ENCODE measurements at places on chromosomes 3 and 15.

DNA sequence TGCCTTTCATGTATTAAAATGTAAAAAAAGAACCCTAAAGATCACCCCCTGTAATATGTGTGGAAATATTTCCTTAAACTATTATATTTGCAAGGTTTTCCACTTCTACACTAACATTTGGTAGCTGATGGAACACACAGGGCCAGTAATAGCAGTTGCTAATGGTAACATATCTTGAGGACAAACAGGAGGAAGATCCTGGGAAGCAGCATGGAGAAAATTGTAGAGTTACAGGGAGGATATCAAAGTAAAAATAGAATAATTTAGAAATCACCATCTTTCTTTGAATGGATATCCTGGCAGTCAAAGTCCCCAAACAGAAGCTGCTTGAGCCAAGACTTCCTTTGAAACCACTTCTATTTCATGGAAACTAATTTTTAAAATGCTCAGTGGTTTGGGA lies 29.5 kb upstream of the OSTN start:
- no peak for DNase-seq

DNA sequence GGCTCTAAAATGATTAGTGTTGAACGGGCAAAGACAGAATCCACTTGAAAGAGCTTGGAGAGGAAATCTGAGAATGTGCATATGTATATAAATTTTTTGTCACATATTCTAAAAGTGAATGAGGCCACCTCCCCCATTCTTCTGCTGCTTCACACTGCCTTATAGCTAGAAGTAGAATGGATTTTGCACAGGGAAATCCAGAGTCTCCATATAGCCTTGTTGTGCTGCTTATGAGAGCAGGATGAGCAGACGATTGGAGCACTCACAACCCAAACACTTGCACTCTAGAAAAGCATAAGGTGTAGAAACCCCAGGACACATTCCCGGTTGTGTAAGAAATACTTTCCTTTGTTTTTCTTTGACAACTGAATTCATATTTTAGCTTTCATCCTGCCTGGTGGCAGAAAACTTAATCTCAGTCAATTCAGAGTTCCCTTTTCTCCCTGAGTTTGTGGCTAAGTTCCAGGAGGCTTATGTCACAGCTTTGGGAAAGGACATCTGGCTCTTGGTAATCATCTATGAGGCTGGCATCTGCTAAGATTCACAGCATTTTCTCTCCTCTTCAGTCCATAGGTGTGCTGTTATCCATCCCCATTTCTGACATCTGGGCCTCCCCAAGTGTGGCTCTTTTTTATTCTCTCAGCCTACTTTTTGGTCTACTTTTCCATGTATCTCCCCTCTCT lies 188.4 kb upstream of the PFN2 start:
- DNase-seq, result no peak

- no peak for DNase-seq
Observed at GRCh38 chr15:45665261-45665660, 30.4 kb downstream of the SQOR start.

- no peak for DNase-seq
Observed at GRCh38 chr3:188119846-188120245, 34.1 kb upstream of the LPP start.

GRCh38 chr3:16102905-16103364 lies 71.5 kb upstream of the GALNT15 start:
- no peak for DNase-seq

DNA sequence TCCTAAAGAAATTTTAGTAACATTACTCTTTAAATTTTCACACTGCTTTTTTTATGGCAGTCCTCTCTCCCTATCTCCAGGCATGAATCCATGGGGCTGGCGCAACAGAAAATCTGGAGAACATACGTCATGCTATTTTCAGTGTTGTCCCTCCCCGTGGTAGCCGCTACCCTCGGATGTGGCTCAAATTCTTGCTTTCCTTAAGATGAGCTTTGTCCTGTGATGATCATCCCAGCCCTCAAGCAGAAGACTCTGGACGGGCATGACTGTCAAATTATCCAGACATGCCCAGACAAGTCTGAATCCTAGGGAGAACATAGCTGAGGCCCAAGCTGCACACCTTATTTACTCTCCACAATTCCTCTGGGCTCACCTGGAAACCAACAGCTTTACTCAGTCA lies 49.1 kb downstream of the FMN1 start:
- DNase-seq, result no peak

DNA sequence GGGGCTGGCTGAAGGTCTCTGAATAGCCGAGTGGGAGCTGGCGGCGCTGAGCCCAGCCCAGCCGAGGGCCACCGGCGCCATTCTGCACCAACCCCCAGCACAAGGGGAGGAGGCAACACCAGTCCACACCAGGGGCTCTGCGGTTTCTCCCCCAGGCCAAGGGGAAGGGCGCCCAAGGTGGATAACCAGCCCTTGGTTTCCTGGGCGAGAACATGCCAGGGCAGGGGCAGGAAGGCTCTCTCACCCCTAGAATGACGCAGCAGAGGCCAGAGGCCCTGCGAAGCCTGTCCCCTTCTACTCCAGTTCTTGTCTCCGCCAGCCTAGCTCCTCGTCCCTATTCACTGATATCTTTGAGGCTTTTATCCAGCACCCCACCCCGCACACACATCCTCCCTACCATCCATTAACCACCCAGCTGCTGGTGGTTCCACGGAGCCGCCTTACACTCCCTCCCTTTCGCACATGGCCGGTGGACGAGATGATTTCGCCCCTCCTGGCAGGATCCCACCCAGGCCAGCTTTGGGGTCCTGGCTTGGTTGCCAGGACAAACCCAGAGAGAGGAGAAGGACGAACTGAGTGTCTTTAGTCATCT lies 1.3 kb downstream of the RBPMS2 start:
- no peak for DNase-seq

Data from GM12864 (cell line).